Hematopoietic multipotent progenitor cell treated with erythropoietin and hydrocortisone succinate and interleukin-3 and kit ligand, for 15 days (in vitro differentiated cells): ENCODE measurements at places on chromosomes 1 and 21.
A peak's percentile ranks its signal among the peaks of the same experiment; 100 is the strongest.

DNA sequence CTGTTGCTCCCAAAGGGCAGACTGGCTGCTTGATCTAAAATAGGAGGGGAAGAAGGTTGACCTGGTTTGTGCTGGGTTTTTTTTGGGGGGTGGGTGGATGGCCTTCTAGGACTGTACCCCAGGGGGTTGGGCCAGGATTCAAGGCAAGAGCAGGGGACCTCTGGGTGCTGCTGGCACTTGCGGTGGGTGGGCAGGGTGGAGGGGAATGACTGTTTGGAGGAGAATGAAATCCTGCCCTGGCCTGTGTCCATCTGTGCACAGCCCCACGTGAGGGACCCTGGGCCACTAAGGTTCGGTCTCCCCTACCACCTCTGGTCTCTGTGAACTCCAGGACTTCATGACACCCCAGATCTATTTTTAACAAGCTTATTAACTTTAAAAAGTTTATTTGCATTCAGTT lies 414.2 kb downstream of the PTPRU start:
- no peak for DNase-seq

DNA sequence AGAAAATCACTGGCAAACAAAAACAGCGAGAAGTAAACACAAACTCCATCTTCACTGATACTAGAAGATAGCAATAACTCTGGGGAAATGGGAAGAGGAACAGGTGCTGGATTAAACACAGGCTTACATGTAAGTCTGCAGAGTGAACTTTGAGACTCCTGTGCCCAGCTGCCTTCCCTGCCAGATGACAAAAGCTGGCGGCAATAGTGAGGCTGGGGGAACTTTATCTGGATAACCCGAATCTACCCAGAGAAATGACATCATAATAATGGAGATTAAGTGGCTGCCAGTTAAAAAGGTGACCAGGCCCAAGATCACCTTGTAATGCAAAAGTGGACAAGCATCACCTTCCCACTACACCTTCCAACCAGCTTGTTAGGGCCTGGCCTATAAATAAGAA lies 184.5 kb downstream of the CHRM3 start:
- DNase-seq = no peak

DNA sequence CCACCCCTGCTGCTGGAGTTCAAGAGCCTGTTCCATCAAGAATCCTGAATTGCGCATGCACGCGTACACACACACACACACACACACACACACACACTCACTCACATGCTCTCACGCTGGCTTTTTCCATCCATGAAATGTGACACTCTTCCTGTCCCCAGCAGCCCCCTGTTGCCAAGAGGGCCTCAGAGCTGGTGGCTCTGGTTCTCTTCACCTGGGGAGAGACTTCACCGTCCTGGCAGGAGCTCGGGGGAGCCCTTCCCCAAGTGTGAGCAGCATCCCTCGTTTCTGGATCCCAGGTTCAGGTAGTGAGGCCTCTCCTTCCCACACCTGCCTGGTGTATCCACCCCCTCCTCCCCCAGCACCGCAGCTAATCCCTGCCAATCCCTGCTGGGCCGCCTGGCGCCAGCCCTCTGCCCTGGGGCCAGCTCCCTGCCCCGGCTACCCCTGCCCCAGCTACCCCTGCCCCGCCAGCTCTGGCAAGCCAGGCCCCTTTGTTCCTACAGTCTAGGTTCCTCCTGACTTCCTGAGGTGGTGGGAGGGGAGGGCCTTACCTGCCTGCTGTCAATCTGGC lies 9.9 kb downstream of the PLOD1 start:
- DNase-seq = no peak

DNA sequence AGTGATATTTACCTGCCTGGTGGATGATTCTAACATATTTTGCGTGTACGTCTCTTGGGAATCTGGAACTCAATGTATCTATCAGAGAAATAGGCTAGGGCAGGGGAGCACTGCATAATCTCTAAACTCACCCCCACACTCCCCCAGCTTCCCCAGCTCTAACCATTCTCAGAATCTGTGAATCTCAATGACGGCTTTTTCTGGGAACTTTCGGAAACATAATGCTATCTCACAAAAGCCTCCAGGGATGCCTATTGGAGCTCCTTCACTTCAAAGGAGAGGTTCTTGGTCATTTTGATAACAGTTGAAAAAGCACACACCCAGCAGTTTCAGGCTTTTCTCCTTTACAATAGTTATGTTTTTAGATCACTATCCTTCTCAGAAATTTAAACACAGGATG lies 113.8 kb upstream of the MAGI3 start:
- DNase-seq = no peak

GRCh38 chr1:64036549-64036948 lies 166.9 kb upstream of the UBE2U start:
- DNase-seq = no peak

DNA sequence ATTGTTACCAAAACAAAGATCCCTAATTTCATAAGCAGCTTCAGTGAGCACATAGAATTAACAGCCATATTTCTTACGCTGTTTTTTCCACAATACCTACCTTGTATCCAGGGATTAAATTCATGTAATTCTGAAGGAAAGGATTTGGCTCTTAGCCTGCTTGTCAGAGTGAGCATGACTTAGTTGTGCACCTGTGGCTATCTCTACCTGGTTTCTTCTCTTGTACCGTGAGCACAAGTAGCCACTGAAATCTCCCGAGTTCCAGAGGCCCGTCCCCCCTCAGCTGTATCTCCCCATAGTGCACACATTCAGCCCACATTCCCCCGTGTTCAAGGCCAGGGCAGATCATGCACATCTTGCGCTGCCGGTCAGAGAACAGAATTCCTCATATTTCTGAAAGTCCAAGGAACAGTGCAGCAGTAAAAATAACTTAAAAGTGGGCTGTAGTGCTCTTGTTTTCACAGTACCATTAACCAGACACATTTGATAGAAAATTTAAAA lies 2.3 kb downstream of the TENT5C start:
- peak; percentile 43 for DNase-seq

- no peak for DNase-seq
Observed at GRCh38 chr1:178564086-178564782, 51.3 kb downstream of the TEX35 start.

- no peak for DNase-seq
Observed at GRCh38 chr1:22553991-22554522, 9.2 kb upstream of the EPHA8 start.

DNA sequence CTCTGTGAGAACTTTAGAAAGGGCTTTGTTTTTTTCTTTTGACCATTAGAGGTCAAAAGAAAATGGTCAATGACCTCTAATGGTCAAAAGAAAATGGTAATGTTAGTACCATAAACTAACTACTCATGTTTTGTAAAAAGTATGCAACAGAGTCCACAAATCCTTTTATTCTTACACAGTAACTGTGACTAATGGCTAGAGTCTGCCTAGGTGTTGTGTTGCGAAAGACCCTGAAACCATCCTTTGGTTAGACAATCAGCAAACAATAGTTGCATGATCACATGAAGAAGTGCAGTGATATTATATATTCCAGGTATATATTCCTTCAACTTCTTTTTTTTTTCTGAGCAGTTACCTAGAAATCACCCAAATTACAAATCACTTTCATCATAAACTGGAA lies 40.9 kb downstream of the NEGR1 start:
- no peak for DNase-seq

- no peak for DNase-seq
Observed at GRCh38 chr1:30427545-30427944, 295.8 kb downstream of the MATN1 start.

DNA sequence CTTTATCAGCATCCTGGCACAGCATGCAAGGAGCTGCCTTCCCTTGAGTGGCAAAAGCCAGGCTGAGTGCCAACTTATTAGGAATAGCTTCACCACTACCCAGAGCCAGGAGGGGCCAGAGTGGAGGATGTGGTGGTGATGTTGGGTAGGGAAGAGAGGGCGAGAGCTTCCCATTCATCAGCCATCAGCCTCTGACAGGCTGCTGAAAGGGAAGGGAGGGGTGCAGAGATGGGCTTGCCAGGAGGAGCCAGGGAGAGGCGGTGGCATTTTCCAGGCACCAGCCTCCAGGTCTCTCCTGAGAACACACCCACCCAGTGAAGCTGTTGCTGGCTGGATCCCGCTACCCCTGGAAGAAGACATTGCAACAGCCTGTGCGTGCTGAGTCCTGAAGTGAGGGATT lies 168.5 kb downstream of the ACTL8 start:
- no peak for DNase-seq

GRCh38 chr21:24115141-24115540 lies 1492.1 kb downstream of the MRPL39 start:
- DNase-seq = no peak

DNA sequence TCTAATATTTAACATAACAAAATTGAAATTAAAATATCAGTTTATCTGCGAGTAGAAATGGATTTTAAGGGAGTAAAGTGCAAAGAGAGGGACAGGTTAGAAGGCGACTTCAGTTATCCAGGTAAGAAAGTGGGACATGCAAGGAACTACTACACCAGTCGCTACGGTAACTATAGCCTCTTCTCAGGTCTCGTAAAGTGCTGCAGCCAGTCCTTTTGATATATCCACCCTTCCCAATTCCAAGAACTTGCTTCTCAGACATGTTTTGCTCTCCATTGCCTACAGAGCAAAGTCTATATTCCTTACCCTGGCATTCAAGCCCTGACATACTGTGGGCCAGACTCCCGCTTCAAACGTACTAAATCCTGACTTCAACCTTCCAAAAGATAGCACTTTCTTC lies 2.5 kb downstream of the COA7 start:
- no peak for DNase-seq

- DNase-seq = no peak
Observed at GRCh38 chr1:151918819-151919610, 9.7 kb upstream of the THEM4 start.

DNA sequence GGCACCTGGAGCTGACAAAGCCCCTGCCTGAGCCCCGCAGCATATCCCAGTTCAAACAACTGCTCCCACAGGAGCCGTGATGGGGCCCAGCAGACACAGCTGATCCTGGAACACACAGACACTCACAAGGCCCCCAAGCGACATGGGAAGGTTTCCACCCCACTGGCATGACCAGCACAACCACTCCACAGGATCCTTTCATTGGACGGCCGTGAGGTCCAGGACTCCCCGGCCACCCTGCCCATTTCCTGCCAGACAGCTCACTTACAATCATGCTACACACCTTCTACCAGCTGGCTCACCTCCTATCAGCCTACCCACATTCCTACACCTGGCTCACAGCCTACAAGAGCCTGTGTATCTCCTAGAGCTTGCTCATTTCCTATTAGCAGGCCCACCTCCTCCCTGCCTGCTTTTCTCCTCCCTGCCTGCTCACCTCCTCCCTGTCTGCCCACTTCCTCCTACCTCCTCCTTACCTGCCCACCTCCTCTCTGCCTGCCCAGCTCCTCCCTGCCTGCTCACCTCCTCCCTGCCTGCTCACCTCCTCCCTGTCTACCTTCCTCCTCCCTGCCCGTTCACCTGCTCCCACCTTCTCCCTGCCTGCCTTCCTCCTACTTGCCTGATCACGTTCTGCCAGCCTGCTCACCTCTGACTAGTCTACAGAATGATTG lies 73.9 kb downstream of the MATN1 start:
- DNase-seq = no peak

DNA sequence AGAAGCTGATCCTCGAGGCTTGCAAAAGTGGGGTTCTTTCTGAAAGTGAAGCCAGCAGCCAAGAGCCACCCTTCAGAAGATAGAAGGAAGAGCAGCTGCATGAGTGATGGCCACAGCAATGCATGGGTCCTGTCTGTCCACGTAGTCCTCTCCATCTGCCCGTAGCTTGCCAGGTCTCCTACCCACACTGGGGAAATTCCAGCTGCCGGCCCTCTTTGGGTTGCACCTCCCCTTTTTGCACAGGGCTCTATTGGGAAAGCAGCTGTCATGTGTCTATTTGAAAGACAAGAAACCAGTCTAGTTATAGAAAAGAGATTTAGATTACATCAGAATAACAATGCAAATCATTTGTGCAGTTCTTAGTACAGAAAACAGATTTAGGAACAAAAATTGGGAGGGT lies 204.4 kb downstream of the GIPC2 start:
- DNase-seq = no peak

GRCh38 chr1:28602536-28603439 lies 10.7 kb downstream of the RAB42 start:
- DNase-seq = peak; percentile 66

DNA sequence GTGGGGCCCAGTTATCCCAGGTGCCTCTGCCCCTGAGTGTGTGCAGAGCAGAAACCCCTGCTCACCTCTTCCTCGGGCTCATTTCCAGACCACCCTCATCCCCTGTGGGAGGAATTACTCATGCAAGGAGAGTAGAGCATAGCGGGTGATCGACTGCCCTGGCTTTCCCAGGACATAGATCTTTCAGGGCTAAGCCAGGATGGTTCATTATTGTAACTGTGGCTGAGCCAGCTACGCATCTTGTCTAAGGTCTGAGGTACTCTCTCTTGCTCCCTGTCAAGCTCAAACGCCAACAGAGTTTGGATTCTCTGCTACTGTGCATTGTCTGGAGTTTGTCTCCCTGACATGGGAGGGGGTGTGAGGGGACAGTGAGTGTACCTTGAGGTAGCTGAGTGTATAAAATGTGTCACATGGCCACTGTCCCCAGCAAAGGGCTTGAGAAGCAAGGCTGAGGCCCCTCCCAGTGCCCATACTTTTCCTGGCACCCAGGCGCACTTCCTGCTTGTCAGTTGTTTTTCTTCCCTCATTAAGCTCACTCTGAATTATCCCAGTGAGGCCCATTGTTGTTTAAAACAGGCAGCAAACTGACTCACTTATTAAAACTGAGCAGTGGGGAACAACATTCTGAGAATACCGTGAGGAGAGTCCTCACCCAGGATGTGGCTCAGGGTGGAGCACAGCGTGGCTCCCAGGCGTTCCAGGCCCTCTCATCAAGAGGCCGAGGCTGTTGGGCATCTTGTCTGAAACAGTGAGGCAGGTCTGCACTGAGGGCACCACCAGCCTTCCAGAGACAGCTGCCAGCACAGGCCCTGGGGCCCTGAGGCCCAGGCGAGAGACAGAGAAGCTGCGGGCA lies 92.9 kb downstream of the LAMC2 start:
- no peak for DNase-seq

DNA sequence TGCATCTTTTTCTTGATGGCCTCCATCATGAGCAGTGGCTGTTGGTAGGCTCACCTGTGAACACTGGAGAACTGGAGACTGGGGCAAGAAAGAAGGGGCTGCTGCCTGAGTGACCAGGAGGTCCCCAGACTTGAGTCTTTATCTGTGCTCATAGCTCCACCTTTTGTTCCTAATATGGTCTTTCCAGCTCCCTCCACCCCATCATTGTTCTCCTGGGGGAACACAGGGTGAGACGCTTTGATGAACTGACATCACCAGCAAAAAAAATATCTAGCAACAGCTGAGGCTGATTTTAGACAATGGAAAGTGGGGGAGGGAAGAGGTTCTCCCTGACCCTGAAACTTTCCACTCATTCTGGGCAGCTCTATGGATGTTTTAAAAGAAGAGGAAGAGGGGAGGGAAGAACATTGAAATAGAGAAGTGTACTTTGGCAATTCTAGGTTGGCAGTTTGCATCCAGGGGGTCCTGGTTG lies at the start of gene TPM3:
TPM3 (minus strand) TSS at position 111 of the 472 bp plus-strand sequence; CDS start at position 29, 82 bp downstream.
- no peak for DNase-seq

- no peak for DNase-seq
Observed at GRCh38 chr1:224700918-224701531, 84.9 kb downstream of the CNIH3 start.

DNA sequence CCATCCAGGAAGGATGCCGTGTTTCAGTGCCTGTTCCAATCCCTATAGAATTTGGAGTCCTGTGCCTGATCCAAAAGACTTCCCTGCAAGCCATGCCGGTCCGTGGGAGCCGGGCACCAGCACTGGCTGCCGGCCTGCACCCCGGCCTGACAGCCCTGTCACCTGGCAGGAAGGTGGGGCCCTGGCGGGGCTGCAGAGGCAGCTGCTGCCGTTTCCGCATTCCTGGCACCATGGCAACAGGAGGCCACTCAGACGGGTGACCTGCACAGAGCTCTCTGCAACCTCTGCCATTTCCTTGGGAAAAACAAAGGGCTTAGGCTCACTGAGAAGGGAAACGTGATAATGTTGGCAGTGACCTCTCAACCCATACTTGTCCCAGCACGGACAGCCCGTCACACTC lies 63.2 kb upstream of the TMEM51 start:
- DNase-seq = no peak
